ENCODE measurements at places on chromosomes 12 and 14.

DNA sequence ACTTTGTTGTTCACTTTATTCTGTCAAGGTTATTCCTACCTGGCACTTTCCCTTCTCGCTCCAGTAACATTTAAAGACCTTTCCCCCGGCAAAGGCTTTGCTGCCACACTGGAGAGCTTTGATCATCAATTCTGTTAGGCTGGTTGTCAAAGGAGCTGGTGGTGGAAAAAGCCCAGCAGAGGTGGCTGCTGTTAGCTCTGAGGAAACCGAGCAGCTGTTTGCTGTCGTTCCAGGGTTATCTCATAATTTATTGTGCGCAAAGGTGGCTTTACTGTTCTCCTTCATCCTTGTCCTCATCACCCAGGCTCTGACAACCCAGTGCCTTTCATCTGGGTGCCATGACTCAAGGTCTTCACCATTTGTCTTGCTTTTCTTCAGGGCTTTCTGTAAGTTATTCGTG, 38.2 kb upstream of the CRADD start:
- no peak for DNase-seq

DNA sequence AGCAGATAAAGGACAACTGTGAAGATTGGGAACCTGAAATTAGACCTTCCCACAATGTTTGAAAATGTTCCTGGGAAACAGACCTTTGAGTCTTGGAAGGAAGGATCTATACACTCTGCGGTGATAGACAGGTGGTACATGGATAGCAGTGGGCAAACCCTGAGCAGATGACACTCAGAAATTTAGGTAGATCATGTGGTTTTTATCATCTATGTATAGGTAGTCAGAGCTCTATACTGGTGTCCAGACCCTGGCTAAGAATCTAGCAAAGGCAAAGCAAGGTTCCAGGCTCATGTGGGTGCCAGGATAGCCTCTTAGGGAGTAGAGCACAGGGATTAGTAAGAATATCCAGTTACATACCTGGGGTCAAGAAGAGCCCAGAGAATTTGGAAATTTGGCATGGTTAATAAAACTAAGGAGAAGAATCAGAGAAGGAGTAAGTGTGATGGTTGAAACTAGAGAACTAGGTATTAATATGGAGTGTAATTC, 331.2 kb upstream of the FBXO33 start:
- no peak for DNase-seq

- DNase-seq = no peak
Observed at GRCh38 chr12:96241846-96242256, 47.7 kb downstream of the ELK3 start.

- DNase-seq = no peak
Observed at GRCh38 chr12:105756961-105757360, 381.8 kb downstream of the NUAK1 start.

DNA sequence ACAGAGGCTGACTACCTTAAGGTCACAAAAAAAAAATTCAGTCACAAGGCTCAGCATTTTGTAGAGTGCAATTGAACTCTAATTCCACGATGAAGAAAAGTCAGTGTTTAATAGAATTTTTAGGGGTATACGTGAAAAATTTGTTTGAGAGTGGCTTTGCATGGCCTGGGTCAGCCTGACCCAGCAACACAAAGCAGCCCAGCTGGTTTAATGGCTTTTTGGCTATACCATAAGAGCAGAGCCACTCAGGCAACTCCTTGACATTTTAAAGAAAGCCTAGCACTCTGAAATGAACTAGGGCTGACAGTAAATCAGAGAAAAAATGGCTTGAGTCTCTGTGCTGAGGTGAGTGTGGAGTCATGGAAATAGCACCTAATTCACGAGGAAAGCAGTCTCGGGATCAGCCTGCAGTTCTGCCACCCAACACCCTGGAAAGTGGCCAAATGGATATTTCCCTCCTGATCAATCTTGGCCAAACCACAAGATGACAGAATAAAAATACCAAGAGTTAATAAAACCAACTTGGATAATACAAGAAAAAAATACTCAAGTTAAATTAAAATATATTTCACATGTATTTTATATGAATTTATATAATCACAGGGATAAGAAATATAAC, 59.5 kb downstream of the GALNT4 start:
- no peak for DNase-seq

- no peak for DNase-seq
Observed at GRCh38 chr12:131131808-131132117, 178.1 kb downstream of the ADGRD1 start.

Data from keratinocyte (primary cell).